Activated T-helper 2 cell treated with anti-CD3 and anti-CD28 coated beads, Interferon-gamma antibody, Interleukin-2, Interleukin-4, amounts not matched to agents 10 μg/mL and 5 μg/mL and 100 μg/mL, durations not matched to agents 14 hours and 24 hours and 36 hours (primary cell): ENCODE measurements at places on chromosomes 2 and 18. TPM values are rescaled to one million over a fixed set of nuclear protein-coding genes. Genes with fewer than 3 reads are reported as not detected.

PTH2R gene
- total RNA-seq, result 0.07 and 0.14 TPM in 2 replicates

TFPI gene
- 0.41 and 0.50 TPM in 2 replicates for total RNA-seq

WDR75 gene
- total RNA-seq, result 90.7 and 94.4 TPM in 2 replicates

SGO2 gene
- 30.3 and 32.3 TPM in 2 replicates for total RNA-seq

IDH1 gene
- total RNA-seq, result 42.7 and 46.1 TPM in 2 replicates

SLC9A2 gene
- total RNA-seq, result not detected in 2 replicates

M1AP gene
- total RNA-seq, result not detected in 2 replicates

CD226 gene
- total RNA-seq, result 81.5 and 85.3 TPM in 2 replicates

SERPINB2 gene
- not detected in 2 replicates for total RNA-seq

ODC1 gene
- 161 and 164 TPM in 2 replicates for total RNA-seq

SCN7A gene
- total RNA-seq, result not detected in 2 replicates

AP1S3 gene
- 12.7 and 13.9 TPM in 2 replicates for total RNA-seq

KLHL29 gene
- 3.0 and 3.4 TPM in 2 replicates for total RNA-seq

GALNT14 gene
- total RNA-seq, result 0.50 and 0.90 TPM in 2 replicates

NYAP2 gene
- total RNA-seq, result not detected in 2 replicates

LAMA1 gene
- total RNA-seq, result not detected in 2 replicates

ABCG5 gene
- total RNA-seq, result 0.14 TPM in 2 replicates

ACMSD gene
- not detected in 2 replicates for total RNA-seq

GALNT13 gene
- total RNA-seq, result not detected in 2 replicates

ERBB4 gene
- total RNA-seq, result not detected in 2 replicates

QPCT gene
- total RNA-seq, result 0.48 and 0.71 TPM in 2 replicates

LHCGR gene
- not detected in 2 replicates for total RNA-seq

DSG2 gene
- 1.4 and 1.7 TPM in 2 replicates for total RNA-seq

POMC gene
- total RNA-seq, result 5.8 and 6.7 TPM in 2 replicates

TACR1 gene
- not detected in 2 replicates for total RNA-seq

MYO5B gene
- total RNA-seq, result not detected in 2 replicates

THSD7B gene
- not detected in 2 replicates for total RNA-seq

NPC1 gene
- total RNA-seq, result 29.0 and 31.4 TPM in 2 replicates

CYP20A1 gene
- total RNA-seq, result 21.0 and 23.2 TPM in 2 replicates

SLC23A3 gene
- total RNA-seq, result 1.3 and 1.9 TPM in 2 replicates

PGAP1 gene
- 31.2 and 31.4 TPM in 2 replicates for total RNA-seq

TNFRSF11A gene
- 38.2 and 43.0 TPM in 2 replicates for total RNA-seq

REEP1 gene
- 0.62 and 0.71 TPM in 2 replicates for total RNA-seq

EN1 gene
- total RNA-seq, result not detected in 2 replicates

EGR4 gene
- 0.46 and 0.53 TPM in 2 replicates for total RNA-seq

BCL2 gene
- 76.1 and 79.0 TPM in 2 replicates for total RNA-seq

APLF gene
- total RNA-seq, result 3.8 TPM in 2 replicates

DSG3 gene
- not detected in 2 replicates for total RNA-seq

SPATA3 gene
- not detected in 2 replicates for total RNA-seq

ORC4 gene
- total RNA-seq, result 25.4 and 31.2 TPM in 2 replicates

CTNNA2 gene
- total RNA-seq, result not detected in 2 replicates

LRRTM4 gene
- total RNA-seq, result not detected in 2 replicates

CFC1 gene
- total RNA-seq, result not detected in 2 replicates

KCNJ13 gene
- not detected in 2 replicates for total RNA-seq

DTNB gene
- total RNA-seq, result 32.1 and 33.9 TPM in 2 replicates

KCNE4 gene
- total RNA-seq, result not detected in 2 replicates

CD8B2 gene
- total RNA-seq, result not detected in 2 replicates

CCDC74B gene
- total RNA-seq, result 0.94 and 1.1 TPM in 2 replicates

ZNF396 gene
- total RNA-seq, result 0.25 and 0.32 TPM in 2 replicates
